ENCODE measurements at places on chromosomes 11 and 22.

DNA sequence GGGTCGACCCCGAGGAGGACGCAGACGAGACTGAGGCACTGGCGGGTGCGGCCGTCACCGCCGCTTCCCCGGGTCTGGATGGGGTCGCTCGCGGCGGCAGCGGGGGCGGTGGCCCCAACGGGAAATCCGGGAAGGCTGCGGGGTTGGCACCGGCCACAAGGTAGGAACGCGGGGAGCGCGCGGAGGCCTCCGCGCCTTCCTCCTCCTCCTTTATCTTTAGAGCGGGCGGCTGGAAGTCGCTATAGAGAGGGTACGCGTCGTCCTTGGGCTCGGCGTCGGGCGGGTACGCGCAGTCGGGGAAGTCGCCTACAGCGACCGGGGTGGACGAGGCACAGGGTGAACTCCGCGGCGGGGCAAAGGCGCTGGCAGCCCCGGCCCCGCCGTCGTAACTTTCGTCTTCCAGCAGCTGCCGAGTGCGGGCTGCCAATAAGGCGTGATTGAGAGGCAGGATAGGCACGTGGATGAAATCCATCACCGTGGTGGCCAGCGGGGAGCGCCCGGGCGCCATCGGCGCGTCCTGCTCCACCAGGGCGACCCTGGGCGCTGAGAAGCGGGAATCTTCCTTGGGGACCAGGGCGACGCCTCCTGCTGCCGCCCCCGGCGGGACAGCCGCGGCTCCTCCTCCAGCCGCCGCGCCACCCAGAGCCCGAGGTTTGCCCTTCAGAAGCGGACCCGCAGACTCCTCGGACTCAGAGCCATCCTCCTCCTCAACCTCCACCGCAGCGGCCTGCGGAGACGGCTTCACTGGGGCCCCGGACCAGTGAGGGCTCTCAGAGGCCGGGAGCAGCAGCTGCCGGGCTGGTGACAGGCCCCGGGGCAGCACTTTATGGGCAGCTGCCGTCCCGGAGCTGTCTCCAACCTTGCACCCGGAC lies 1.7 kb downstream of the PGR start:
- peak overlapping the region; percentile 68 for H3K4me3 ChIP-seq
- peaks cover 3% of the 10 kb centered on the region for H3K4me1 ChIP-seq
- H3K27ac ChIP-seq, result no peak overlapping the region

DNA sequence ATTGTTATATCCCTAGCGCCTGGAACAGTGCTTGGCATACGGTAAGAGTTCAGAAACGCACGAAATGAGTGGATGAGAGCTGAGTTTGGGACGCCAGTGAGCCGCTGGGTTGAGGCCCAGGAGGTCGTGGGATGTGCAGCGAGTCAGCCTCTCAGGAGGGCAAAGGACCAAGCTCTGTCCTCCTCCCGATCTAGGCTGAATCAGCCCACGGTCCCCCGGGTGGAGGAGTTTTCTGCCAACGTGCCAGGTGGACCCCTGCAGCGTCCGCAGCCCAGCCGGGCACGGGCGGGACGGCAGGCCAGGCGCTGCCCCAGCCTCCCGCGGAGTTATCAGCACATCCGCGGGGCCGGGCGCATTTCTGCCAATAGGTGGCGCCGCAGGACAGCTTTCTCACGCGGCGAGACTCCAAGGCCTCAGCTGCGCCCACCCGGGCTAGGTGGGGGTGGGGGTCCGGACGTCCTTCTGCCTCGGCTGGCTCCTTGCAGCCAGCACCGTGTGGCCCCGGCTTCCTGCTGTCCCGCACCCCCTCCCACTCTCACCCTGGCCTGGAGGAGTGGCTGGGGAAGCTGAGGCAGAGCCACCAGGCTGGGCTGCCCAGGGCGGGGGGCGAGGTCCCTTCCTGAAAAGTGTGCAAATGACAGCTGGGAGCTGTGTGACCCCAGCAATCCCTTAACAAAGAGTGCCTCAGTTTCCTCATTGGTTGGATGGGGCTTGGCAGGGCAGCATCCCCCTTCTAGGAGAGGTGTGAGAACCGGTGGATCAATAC lies 2.2 kb upstream of the RPS19BP1 start:
- peak overlapping the region; percentile 35 for H3K27ac ChIP-seq
- H3K27me3 ChIP-seq, result no peaks in the 10 kb centered on the region
- H3K4me1 ChIP-seq, result peaks cover 31% of the 10 kb centered on the region
- DNase-seq, result peak; percentile 94

- no peak overlapping the region for H3K27ac ChIP-seq
- no peaks in the 10 kb centered on the region for H3K4me1 ChIP-seq
- no peak overlapping the region for H3K4me3 ChIP-seq
- H3K36me3 ChIP-seq, result no peaks in the 10 kb centered on the region
These were observed 21.9 kb upstream of the GRIA4 start for GRCh38 chr11:105588001-105588400.

DNA sequence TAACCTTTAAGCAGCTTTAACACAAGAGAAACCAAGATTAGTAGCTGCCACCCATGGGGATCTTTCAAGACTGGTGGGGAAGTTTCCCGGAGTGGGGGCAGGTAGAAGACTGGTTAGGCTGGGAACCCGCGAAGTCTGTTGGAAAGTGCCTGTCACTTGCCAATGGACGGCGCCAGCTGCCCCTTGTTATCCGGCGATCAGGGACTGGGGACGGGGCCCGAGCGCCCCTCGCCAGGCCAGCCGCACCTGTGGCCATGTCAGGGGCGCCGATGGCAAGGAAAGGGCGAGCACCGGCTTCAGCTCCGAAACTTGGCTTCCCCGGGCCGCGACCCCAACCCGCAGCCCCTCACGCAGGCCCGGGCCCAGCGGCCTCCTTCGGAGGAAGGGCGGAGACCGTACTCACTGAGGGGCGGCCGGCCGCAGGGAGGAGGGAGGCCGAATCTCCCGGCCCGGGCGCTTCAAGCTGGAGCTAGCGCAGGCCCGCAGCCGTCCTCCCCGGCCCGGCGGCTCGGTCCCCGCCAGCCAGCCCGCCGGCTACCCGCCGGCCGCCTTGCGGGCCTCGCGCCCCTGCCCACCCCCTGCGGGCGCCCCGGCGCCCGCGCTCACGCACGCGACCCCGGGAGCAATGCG lies 539 bp downstream of the EIF4ENIF1 start:
- peak; percentile 77 for DNase-seq
- H3K4me1 ChIP-seq, result peaks cover 21% of the 10 kb centered on the region
- H3K27ac ChIP-seq, result peak overlapping the region; percentile 83
- H3K36me3 ChIP-seq, result peaks cover 8% of the 10 kb centered on the region
- peak overlapping the region; percentile 88 for H3K4me3 ChIP-seq

- no peak overlapping the region for H3K27ac ChIP-seq
- H3K27me3 ChIP-seq, result peaks cover 6% of the 10 kb centered on the region
- no peaks in the 10 kb centered on the region for H3K4me1 ChIP-seq
- H3K36me3 ChIP-seq, result no peaks in the 10 kb centered on the region
These were observed 149.1 kb upstream of the E2F8 start for GRCh38 chr11:19389787-19390303.

DNA sequence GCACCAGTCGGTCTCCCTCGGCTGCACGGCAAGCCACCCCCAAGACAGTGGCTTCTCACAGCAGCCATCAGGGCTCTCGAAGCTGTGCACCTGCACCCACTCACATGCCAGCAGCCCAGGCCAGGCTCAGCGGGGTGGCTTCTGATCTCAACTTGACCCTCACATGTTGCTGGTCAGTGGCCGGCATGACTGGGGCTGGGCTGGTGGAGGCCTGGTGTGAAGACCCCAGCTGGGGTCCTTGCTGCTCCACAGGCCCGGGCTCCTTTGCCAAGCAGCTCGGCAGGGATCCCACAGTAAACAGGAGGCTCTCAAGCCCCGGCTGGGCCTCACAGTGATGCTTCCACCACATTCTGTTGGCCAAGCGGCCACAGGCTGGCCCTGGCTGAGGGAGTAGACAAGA lies 128.2 kb downstream of the BRD1 start:
- H3K4me1 ChIP-seq, result no peaks in the 10 kb centered on the region
- H3K36me3 ChIP-seq, result no peaks in the 10 kb centered on the region

- H3K27me3 ChIP-seq, result no peaks in the 10 kb centered on the region
- peaks cover 15% of the 10 kb centered on the region for H3K4me1 ChIP-seq
- H3K4me3 ChIP-seq, result no peak overlapping the region
These were observed 28.9 kb downstream of the CELSR1 start for GRCh38 chr22:46508491-46508999.

DNA sequence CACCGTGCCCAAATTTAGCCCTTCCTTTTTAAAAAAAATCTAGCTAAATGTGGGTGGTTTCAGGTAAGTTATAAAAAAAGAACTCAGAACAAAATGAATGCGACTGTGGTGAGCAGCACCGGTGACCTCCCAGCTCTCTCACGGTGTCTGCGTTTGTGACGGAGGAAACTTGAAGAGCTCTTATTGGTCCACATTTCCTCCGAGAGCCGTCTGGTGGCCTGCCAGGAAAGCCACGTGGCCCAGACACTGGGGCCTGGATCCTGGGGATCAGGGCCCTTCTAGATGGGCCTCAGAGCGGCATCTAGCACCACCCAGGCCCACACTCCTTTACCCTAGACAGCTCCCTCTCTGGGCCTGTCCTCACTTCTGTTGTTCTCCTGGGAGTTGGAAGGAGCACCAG lies 39.5 kb downstream of the B3GAT1 start:
- H3K27ac ChIP-seq, result no peak overlapping the region
- no peaks in the 10 kb centered on the region for H3K36me3 ChIP-seq
- DNase-seq, result no peak

GRCh38 chr11:121291896-121292494 lies 576 bp upstream of the SC5D start:
- peak overlapping the region; percentile 95 for H3K27ac ChIP-seq
- peaks cover 15% of the 10 kb centered on the region for H3K36me3 ChIP-seq
- H3K4me1 ChIP-seq, result peaks cover 44% of the 10 kb centered on the region
- no peaks in the 10 kb centered on the region for H3K27me3 ChIP-seq

DNA sequence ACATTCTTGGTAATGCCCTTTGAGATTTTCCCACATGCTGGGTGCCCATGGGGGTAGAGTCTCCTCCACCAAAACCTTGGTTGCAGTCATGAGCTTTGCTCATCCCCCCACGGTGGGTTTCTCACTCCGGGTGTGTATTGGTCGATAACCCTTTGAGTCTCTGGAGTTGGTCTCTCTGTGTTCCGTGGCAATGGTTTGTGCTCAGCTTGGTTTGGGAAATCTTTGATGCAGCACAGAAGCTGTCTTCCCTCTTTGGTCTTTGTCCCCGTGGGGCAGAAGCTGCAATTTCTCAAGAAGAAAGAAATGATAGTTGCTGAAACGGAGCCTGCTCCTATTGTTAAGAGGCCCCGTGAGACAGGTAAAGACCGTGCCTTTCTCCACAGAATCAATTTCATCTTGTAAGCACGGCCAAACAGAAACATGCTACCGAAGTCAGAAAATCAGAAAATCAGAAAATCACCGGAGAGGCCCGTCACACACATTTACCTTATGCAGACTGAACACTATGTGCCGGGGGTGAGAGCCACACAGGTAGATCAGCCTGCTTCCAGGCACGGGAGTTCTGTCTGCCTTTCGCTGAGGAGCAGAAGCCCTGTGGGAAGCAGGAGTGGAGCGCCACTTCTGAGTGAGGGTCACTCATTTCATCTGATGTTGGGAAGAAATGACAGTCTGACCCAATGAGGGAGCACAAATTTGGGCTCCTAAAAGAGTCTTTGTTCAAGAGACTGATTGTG lies 186.1 kb downstream of the TBC1D22A start:
- no peak overlapping the region for H3K4me3 ChIP-seq
- DNase-seq, result peak; percentile 43
- peaks cover 11% of the 10 kb centered on the region for H3K4me1 ChIP-seq
- no peak overlapping the region for H3K27ac ChIP-seq

DNA sequence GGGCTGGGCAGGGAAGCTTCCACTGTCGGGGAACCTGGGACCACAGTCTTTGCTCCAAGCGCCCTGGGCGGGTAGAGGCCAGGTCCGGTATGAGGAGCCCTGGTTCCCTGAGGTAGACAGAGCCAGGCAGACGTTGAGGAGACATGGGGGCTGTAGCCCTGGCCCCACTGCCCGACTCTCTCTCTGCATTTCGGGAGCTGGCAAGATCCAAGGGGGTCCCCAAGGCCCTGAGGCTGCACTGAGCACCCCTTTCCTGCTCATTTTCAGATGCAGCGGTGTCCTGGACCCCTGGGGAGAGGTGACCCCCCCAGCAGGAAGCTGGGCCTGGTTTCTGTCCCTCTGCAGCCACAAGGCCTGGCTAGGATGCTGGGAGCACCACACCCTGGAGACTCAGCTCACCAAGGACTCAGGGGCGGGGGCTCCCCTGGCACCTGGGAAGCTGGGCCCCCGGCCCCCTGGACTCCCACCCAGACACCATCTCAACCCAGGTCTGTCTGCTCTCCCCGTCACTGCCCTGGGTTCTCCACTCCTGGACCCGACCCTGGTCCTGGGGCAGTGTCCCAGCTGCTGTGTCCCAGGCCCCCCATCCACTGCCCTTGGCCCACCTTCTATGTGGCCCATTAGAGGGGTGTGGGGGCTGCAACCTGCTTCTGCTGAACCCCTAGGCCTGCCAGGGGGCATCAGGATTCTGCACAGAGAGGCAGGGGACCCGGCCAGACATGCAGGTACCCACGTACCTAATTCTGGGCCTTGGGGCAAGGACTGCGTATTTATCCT lies 15.0 kb upstream of the MUC6 start:
- peaks cover 7% of the 10 kb centered on the region for H3K27me3 ChIP-seq
- no peak for DNase-seq
- H3K4me3 ChIP-seq, result no peak overlapping the region
- H3K36me3 ChIP-seq, result no peaks in the 10 kb centered on the region

GRCh38 chr22:48950151-48950915 lies 877.3 kb downstream of the BRD1 start:
- H3K4me1 ChIP-seq, result no peaks in the 10 kb centered on the region
- peaks cover 11% of the 10 kb centered on the region for H3K27me3 ChIP-seq
- DNase-seq, result peak; percentile 54
- no peak overlapping the region for H3K4me3 ChIP-seq
- no peaks in the 10 kb centered on the region for H3K36me3 ChIP-seq
- H3K27ac ChIP-seq, result no peak overlapping the region

DNA sequence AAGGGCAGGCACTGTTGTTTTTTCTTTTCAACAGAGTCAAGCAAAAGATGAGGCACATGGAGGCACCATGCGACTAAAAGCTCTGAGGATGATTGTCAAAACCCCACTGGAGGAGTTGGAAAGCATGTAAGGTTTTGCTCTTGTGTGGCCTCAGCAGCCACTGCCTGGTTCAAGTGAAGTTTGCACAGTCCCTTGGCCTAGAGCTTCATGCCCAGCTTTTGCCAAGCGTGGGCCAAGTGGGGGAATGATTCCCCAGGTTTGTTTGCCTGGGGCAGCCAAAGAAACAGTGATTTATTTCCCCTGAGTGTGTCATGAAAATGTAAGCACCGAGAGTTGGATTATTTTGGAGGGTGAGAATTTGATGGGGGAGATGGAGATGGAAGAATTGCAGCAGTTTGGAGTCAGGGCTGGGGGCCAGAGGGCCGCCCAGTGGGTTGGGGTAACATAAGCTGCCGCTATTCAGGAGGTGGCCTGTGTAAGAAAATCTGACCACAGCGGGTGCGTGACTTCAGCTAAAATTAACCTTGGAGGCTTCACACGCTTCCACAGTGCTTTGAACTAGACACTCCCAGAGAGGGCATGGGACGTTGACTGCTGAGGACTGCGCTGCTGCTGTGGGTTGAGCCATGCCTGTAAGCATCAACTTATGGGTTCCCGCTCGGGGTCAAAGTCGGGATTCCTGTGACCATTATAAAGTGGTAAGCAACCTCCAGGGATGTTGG lies 100.7 kb downstream of the NAV2 start:
- H3K27me3 ChIP-seq, result no peaks in the 10 kb centered on the region
- H3K27ac ChIP-seq, result no peak overlapping the region
- peaks cover 4% of the 10 kb centered on the region for H3K36me3 ChIP-seq
- H3K4me3 ChIP-seq, result no peak overlapping the region
- H3K4me1 ChIP-seq, result peaks cover 33% of the 10 kb centered on the region
